ENCODE measurements at places on chromosomes 11 and 22. TPM values are rescaled to one million over a fixed set of nuclear protein-coding genes. Genes with fewer than 3 reads are reported as not detected.

Gene SAA1
- not detected for total RNA-seq

Gene LRRC56
- 0.43 TPM for total RNA-seq

Gene EFCAB6
- 0.22 TPM for total RNA-seq

Gene ZBTB16
- total RNA-seq, result 8.3 TPM

Gene OPCML
- not detected for total RNA-seq

Gene DLG2
- 0.52 TPM for total RNA-seq

Gene RAB3IL1
- total RNA-seq, result 6.3 TPM

Gene RAPSN
- total RNA-seq, result 0.22 TPM

Gene SLN
- total RNA-seq, result not detected

Gene ADORA2A
- total RNA-seq, result 1.5 TPM

Gene RRAS2
- total RNA-seq, result 79.1 TPM

Gene CACNA1I
- not detected for total RNA-seq

Measured in dermis lymphatic vessel endothelial cell (primary cell).